Astrocyte (in vitro differentiated cells and primary cell): ENCODE measurements at places on chromosomes 3 and 15. TPM values are rescaled to one million over a fixed set of nuclear protein-coding genes. Genes with fewer than 3 reads are reported as not detected.

DNA sequence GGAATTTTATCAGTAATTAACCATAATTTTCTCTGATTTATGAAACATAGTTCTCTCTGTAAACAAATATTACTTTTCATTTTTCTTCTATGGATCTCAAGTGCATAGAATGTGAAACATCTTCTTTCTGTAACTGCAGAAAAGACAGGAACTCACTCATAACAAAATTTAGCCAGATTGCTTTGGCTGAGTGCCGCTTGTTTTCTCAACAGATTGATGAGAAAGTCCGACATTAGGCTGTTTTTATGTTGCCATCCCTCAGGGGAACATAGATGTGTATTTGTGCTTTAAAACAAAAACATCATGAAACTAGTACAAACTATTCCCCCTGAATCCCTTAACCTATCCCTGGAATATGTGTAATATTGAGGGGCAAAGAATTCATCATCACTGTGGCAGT lies 154.2 kb downstream of the B3GALNT1 start:
- no peak for DNase-seq
- H3K4me3 ChIP-seq, result no peak overlapping the region
- no peaks in the 10 kb centered on the region for H3K4me1 ChIP-seq

DNA sequence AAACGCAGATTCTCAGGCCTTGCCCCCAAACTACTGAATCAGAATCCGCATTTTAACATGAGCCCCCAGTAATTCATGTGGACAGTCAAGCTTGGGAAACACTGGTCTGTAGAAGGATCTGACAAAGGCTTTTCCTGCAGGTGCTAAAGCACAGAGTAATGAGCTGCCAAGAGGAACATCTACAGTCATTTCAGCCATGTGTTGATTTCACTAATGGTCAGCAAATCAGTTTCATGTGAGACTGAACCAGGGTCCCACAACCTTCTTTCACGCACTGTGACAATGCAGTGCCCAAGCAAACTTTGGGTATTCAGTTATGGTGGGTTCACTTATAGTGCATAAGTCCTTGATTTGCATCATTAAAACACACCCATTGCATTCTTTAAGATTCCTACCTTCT lies 237.6 kb downstream of the TUSC7 start:
- no peaks in the 10 kb centered on the region for H3K36me3 ChIP-seq
- no peak overlapping the region for H3K4me3 ChIP-seq
- H3K27me3 ChIP-seq, result no peaks in the 10 kb centered on the region
- H3K27ac ChIP-seq, result no peak overlapping the region
- no peaks in the 10 kb centered on the region for H3K4me1 ChIP-seq
- DNase-seq, result no peak

- no peaks in the 10 kb centered on the region for H3K36me3 ChIP-seq
- no peaks in the 10 kb centered on the region for H3K4me1 ChIP-seq
- no peak overlapping the region for H3K4me3 ChIP-seq
- no peak overlapping the region for H3K27ac ChIP-seq
- H3K27me3 ChIP-seq, result no peaks in the 10 kb centered on the region
- DNase-seq, result no peak
These were observed 12.2 kb upstream of the SNRPA1 start for GRCh38 chr15:101307048-101307896.

DNA sequence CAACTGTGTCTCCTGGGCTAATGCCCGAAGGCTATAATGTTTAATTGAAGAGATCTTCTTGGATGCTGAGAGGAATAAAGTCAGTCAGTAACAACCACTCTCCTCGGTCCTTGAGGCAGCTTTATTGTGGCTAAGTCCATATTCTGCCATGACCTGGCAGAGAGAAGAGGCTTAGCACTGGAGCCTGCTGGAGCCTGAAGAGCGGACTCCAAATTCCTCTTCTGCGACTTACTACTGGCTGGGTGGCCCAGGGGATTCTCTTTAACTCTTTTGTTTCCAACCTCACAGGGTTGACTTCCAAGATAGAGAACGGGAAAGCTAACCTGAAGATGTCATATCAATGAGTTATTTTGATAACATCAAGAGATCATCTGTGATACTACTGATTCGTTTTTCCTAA lies 71.1 kb downstream of the MYO1E start:
- H3K4me3 ChIP-seq, result no peak overlapping the region
- H3K36me3 ChIP-seq, result no peaks in the 10 kb centered on the region
- no peak for DNase-seq
- peaks cover 55% of the 10 kb centered on the region for H3K4me1 ChIP-seq
- no peak overlapping the region for H3K27ac ChIP-seq

Gene A4GNT
- total RNA-seq, result not detected in 2 replicates

- H3K27ac ChIP-seq, result no peak overlapping the region
- no peak for DNase-seq
- no peak overlapping the region for H3K4me3 ChIP-seq
- H3K4me1 ChIP-seq, result no peaks in the 10 kb centered on the region
- H3K36me3 ChIP-seq, result no peaks in the 10 kb centered on the region
These were observed 237.7 kb upstream of the WNT5A start for GRCh38 chr3:55724821-55725220.

- H3K27me3 ChIP-seq, result no peaks in the 10 kb centered on the region
- peak overlapping the region; percentile 27 for H3K4me3 ChIP-seq
- peak overlapping the region; percentile 63 for H3K27ac ChIP-seq
- H3K4me1 ChIP-seq, result peaks cover 37% of the 10 kb centered on the region
These were observed 40.8 kb downstream of the NUP210 start for GRCh38 chr3:13379201-13379830.

GRCh38 chr3:53227993-53228885 lies 27.6 kb downstream of the TKT start:
- H3K4me3 ChIP-seq, result no peak overlapping the region
- peaks cover 3% of the 10 kb centered on the region for H3K4me1 ChIP-seq
- DNase-seq, result no peak
- H3K27ac ChIP-seq, result no peak overlapping the region
- H3K36me3 ChIP-seq, result peaks cover 60% of the 10 kb centered on the region

Gene LRRIQ4
- total RNA-seq, result not detected in 2 replicates

Gene MCF2L2
- 0.89 and 1.2 TPM in 2 replicates for total RNA-seq
